Hepatocyte (in vitro differentiated cells): ENCODE measurements at places on chromosomes 16 and 17. TPM values are rescaled to one million over a fixed set of nuclear protein-coding genes. Genes with fewer than 3 reads are reported as not detected.
A peak's percentile ranks its signal among the peaks of the same experiment; 100 is the strongest.

DNA sequence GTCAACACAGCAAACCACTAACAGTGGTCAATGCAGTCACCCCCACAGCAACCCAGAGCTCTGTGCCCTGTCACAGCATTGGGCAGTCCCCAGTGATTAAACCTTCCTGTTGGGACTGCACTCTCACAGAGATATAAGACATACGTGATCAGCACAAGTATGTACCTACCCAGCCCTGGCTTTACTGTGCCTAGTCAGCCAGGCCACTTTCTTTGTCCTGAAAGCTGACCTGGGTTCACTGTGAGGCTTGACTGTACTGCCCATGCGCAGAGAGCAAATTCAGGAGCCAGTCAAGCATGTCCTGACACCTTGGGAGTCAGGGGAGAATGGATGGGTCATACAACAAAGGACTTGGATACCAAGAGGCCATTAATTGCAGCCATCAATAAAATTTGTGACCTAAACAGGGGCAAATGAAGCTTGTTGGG, 10.9 kb upstream of the TMEM170A start:
- H3K27ac ChIP-seq = no peak overlapping the region
- H3K4me3 ChIP-seq = no peak overlapping the region
- H3K4me1 ChIP-seq = no peaks in the 10 kb centered on the region

DNA sequence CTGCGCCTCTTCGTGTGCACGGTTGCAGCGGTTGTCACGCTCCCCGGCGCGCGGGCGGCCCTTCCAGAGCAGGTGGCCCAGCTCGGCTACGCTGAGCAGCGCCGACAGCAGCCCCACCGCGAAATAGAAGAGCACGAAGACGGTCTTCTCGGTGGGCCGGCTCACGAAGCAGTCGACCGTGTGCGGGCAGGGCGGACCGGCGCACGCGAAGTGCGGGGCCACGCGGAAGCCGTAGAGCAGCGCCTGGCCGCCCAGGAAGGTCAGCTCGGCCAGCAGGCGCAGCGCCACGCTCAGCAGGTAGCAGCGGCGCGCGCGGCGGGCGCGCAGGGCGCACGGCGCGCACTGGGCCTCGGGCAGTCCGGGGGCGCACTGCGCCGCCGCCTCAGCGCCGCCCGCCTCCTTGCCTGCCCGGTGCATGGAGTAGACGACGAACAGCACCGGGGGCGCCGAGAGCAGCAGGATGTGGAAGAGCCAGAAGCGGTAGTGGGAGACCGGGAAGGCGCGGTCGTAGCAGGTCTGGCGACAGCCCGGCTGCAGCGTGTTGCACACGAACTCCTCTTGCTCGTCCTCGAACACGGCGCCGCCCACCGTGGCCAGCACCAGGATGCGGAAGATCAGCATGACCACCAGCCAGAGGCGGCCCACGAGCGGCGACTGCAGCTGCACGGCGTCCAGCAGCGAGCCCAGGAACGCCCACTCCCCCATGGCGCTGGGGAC, 1.3 kb downstream of the GJD3 start:
- peaks cover 10% of the 10 kb centered on the region for H3K27me3 ChIP-seq
- no peak overlapping the region for H3K27ac ChIP-seq
- H3K36me3 ChIP-seq = no peaks in the 10 kb centered on the region
- H3K4me1 ChIP-seq = peaks cover 5% of the 10 kb centered on the region

DNA sequence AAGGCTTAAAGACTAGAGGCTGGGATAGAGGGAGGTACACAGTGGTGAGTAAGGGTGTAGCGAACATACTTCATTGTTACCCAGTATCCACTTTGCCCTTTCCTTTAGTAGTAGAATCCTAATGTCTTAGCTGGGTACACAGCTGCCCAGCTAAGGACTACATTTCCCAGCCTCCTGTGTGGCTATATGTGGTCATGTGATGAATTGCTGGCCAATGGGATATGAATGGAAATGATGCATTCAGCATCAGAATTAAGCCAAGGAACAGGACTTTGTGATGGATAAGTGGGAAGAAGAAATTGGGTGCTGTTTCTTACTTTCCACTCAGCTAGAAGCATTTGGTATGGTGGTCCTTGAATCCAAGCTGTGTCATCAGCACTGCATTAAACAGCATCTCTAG, 55.9 kb downstream of the FOXL1 start:
- H3K4me1 ChIP-seq = no peaks in the 10 kb centered on the region
- H3K36me3 ChIP-seq = no peaks in the 10 kb centered on the region
- peaks cover 6% of the 10 kb centered on the region for H3K27me3 ChIP-seq
- no peak overlapping the region for H3K4me3 ChIP-seq

DNA sequence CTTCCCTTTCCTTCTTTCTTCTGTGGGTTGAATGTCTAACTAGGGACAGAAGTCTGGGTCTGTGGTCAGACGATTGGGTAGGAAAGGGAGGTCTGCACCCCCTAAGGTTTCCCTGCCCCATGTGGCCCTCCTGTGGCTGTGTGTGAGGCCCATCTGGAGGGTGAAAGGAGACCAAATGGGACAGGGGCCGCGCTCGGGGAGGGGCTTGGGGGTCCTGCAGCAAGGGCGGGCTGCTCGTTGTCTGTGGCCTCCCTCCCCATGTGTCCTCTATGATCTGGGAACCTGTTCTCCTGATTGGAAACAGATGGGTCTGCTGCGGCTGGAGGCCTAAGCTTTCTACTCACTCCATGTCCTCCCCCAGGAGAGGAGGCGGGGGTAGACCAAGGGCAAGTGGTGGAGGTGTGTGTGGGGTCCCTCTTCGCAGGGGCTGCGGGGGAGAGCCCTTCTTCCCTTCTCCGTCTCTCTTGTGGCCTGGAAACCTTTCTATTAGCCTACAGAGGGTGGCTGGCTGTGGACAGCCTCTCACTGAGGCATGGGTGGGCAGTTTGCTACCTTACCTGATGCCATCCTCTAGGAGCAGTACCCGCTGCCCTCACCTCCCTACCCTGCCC, 18.6 kb downstream of the IGFBP4 start:
- no peaks in the 10 kb centered on the region for H3K27me3 ChIP-seq
- H3K4me1 ChIP-seq = peaks cover 59% of the 10 kb centered on the region
- H3K4me3 ChIP-seq = no peak overlapping the region
- H3K36me3 ChIP-seq = no peaks in the 10 kb centered on the region
- peak; percentile 17 for DNase-seq

DNA sequence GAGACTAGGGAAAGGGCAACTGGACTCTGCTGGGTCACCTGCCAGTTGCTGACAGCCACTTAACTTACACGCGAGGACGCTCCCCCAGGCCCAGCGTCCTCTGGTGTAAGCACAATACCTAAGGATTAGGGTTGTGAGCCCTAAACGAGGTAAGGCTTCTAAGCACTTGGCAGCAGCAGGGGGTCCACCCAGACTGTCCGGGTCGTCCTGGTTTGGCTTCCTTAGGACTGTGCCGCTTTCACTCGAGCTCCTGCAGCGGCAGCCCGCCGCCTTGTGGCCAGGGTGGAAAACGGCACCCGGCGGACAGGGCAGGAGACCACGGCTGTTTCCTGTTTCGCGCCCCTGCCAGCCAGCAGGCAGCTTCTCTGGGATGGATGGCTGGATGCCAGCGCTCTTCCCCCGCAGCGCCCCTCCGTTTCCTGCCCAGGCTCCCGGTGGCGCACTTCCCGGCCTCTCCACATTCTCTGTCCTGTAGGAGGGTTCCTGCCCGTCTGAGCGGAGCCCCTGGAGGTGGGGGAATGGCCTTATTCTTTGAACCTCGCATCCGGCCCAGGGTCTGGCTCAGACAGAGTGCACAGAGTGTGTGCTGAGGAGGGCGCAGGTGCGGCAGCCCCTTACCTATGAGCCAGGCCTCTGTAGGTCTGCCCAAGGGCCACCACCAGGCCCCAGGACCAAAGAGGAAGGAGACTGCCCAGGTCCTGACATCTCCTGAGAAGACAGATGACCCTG, 47.0 kb upstream of the AMZ2 start:
- H3K27ac ChIP-seq = no peak overlapping the region
- H3K36me3 ChIP-seq = no peaks in the 10 kb centered on the region
- peak; percentile 86 for DNase-seq
- H3K4me3 ChIP-seq = no peak overlapping the region
- H3K27me3 ChIP-seq = peaks cover 59% of the 10 kb centered on the region
- H3K4me1 ChIP-seq = peaks cover 35% of the 10 kb centered on the region

DNA sequence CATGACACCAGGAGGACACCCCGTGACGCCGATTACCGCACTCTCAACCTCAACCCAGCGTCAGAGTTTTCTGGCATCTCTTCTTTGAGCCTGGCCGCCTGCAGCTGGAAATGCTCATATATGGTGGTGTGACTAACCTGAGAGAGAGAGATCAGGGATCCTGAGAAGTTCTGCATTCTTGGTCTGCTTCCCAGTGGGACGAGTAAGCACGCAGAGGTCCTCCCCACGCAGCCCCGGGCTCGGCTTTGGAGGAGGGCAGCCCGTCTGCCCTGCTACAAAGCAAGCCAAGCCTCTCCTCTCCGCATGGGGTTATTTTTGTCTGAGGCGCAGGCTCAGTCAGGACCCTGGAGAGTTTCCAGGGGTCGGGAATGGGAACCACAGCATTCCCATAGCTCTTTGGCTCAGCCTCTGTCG, 16.5 kb downstream of the CRISPLD2 start:
- peaks cover 33% of the 10 kb centered on the region for H3K4me1 ChIP-seq
- no peaks in the 10 kb centered on the region for H3K27me3 ChIP-seq
- H3K4me3 ChIP-seq = no peak overlapping the region
- H3K27ac ChIP-seq = peak overlapping the region; percentile 87
- peak; percentile 79 for DNase-seq
- no peaks in the 10 kb centered on the region for H3K36me3 ChIP-seq

DNA sequence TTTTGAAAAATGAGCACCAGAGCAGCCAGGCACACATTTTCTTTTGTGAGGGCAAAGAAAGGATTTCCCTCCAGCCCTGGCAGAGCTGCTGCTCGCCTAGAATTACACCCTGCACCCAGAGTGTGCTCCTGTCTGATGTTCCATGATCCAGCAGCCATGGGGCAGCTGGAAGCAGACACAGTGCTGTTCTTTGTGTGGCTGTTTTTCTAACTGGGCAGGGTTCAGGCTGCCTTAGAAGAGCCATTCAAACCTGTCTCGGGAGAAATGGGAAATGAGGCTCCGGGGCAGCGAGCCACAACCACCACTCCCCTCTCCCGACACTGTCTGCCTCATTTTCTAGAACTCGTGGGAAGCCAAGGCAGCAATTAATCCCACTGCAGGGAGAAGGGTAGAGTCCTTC, 28.9 kb downstream of the LITAF start:
- no peaks in the 10 kb centered on the region for H3K27me3 ChIP-seq
- no peak overlapping the region for H3K4me3 ChIP-seq
- peaks cover 8% of the 10 kb centered on the region for H3K36me3 ChIP-seq
- DNase-seq = no peak

DNA sequence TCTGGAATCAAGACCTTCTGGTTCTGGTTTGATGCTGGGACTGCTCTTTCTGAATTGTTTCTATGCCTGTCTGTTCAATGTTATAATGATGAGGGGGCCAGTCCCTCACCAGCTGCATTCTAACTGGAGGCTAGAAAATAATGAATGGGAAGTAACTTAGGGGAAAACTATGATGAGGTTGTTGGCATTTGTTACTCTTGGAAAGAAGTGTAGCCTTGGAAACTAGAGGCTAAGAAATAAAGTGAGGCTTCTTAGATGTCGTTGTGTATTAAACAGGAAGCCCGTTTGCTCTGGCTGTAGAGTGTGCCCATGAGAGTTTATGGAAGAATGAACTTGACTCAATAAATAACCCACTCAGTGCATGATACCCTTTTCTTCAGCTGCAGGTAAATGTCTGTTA, 140.8 kb downstream of the PRKCA start:
- no peak overlapping the region for H3K27ac ChIP-seq
- H3K27me3 ChIP-seq = no peaks in the 10 kb centered on the region
- peaks cover under 1% of the 10 kb centered on the region for H3K4me1 ChIP-seq
- H3K4me3 ChIP-seq = no peak overlapping the region
- H3K36me3 ChIP-seq = no peaks in the 10 kb centered on the region

GRCh38 chr17:70139449-70139993, 29.8 kb upstream of the KCNJ2 start:
- no peak overlapping the region for H3K27ac ChIP-seq
- no peaks in the 10 kb centered on the region for H3K27me3 ChIP-seq
- peaks cover 15% of the 10 kb centered on the region for H3K4me1 ChIP-seq
- H3K36me3 ChIP-seq = no peaks in the 10 kb centered on the region
- H3K4me3 ChIP-seq = no peak overlapping the region

- DNase-seq = no peak
- no peaks in the 10 kb centered on the region for H3K36me3 ChIP-seq
- H3K4me1 ChIP-seq = peaks cover 32% of the 10 kb centered on the region
- no peaks in the 10 kb centered on the region for H3K27me3 ChIP-seq
These were observed 50.2 kb downstream of the WSB1 start for GRCh38 chr17:27343977-27344607.

Gene KRTAP3-1
- total RNA-seq = not detected in 2 replicates

Gene GLP2R
- total RNA-seq = 2.1 and 3.3 TPM in 2 replicates

Gene ZMYND15
- total RNA-seq = 1.6 and 2.9 TPM in 2 replicates

Gene MFAP4
- 360 and 362 TPM in 2 replicates for total RNA-seq

Gene KRTAP1-1
- not detected in 2 replicates for total RNA-seq
